AG09319 (cell line): ENCODE measurements at places on chromosomes 11 and 22.

DNA sequence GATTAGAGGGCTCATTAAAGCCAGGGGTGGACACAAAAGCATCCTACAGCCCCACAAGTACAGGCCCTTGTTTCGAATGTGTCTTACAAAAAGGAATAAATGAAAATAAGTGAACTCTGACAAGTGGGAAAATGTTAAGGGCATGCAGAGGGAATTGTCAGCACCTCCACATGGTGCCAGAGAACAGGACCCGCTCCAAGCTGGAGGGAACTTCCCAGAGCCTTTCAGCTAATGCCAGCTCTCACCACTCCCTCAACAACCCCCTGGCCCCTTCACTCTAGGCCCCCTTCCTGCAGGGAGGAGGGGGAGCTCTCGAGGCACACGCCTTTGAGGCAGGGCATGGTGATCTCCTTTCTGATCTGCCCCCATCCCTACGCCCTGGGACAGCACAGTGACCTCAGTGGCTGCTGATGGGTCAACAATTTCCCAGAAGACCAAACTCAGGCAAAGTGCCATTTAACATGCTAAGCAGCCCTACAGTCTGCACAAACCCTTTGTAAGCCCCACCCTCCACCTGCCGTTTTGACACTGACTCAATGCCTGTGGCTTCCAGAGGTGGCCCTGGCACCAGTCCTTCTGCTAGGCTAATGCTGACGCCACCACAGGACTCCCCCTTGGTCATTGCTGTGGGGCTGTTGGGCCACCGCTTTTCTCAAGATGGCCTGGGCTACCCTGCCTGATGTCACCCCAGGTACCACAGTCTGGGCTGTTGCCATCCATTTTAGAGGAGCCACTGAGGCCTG, 12.5 kb upstream of the CHST1 start:
- DNase-seq, result no peak

DNA sequence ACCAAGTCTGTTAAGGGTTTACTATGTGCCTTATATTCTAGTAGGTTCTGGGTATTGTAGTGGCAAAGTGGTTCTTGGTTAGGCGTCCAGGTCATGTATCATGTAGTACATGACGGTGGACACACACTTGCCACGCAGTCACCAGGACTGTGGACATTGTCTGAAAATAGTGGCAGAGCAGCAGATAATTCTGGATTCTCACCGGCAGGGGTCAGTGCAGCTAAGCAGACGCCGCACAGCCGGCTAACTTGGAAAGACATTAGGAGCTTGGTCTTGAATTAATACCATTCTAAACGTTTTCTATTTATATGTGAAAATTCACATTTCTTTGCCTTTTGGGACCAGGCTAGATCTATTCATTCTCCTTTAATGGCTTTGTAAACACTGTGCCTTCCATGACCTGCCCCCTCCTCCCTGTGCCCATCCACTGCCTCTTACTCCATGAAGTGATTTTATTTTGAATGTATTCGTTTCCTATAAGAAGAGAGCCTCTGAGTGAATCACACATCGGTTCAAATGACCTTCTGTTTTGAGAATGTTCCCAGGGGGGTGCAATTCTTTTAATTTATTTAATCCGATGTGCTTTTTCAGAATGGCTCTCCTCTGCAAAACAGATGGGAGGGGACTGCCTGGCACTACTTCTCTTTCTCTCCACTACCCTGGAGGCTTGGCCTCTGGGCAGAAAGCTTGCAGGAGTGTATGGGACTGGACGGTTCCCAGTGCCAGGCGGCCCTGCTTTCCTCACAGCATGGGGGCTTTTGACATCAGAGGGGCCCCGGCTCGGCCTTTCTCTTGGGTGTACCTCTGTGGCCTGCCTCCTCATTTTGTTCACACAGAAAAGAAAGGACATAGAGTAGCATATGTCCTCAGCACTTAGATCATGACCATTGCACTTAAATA, 378.0 kb downstream of the NTM start:
- peak; percentile 32 for DNase-seq

DNA sequence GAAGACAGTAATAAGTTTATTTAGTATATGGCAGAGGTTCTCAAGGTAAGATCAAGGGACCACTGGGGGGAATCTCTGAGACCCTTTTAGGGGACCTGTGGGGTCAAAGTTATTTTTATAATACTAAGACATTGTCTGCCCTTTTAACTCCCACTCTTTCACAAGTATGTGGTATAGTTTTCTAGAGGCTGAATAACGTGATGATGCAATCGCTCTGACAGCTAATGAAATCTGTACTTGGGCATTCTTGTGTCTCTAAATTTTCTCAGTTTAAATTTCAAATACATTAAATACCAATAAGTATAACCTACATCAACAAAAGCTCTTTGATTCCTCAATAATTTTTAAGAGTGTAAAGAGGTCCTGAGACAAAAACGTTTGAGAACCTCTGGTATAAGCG, 147.9 kb downstream of the ATG16L2 start:
- DNase-seq, result no peak

GRCh38 chr11:129766898-129767604, 48.6 kb upstream of the TMEM45B start:
- DNase-seq, result no peak

GRCh38 chr11:130553306-130553705, 104.9 kb downstream of the ADAMTS15 start:
- DNase-seq, result no peak

- DNase-seq, result no peak
Observed at GRCh38 chr22:32106930-32107329, 52.2 kb downstream of the C22orf42 start.
